ENCODE measurements at places on chromosomes 6 and 20. TPM values are rescaled to one million over a fixed set of nuclear protein-coding genes. Genes with fewer than 3 reads are reported as not detected.
A peak's percentile ranks its signal among the peaks of the same experiment; 100 is the strongest.

The RIPOR3 gene
- 19.1 TPM for total RNA-seq

The GTSF1L gene
- total RNA-seq, result not detected

The FITM2 gene
- 5.7 TPM for total RNA-seq

The FAM83C gene
- total RNA-seq, result not detected

The APOM gene
- total RNA-seq, result 4.8 TPM

The GPR63 gene
- 4.1 TPM for total RNA-seq

The ZFAND3 gene
- 64.0 TPM for total RNA-seq

The STMND1 gene
- total RNA-seq, result not detected

The KCNK16 gene
- total RNA-seq, result not detected

The NKAIN4 gene
- not detected for total RNA-seq

The CDH4 gene
- 6.1 TPM for total RNA-seq

DNA sequence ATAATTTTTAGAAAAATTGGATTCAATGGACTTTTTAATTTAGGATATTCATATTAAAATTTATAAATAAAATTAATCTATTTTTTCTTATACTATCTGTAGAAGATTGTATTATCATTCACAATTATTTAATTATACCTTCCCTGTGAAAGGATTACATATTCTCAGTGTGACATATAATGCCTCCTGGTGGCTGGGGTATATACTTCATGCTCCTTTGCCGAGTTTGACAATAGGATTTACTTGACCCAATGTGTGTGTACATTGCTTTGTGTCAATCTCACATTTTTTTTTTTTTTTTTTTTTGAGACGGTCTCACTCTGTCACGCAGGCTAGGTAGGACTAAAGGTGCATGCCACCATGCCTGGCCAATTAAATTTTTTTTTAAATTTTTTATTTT lies 230.0 kb upstream of the CHD6 start:
- H3K27me3 ChIP-seq, result peaks cover 22% of the 10 kb centered on the region
- H3K27ac ChIP-seq, result no peak overlapping the region
- H3K4me3 ChIP-seq, result no peak overlapping the region

- H3K36me3 ChIP-seq, result no peaks in the 10 kb centered on the region
- no peaks in the 10 kb centered on the region for H3K27me3 ChIP-seq
- H3K27ac ChIP-seq, result no peak overlapping the region
- H3K4me1 ChIP-seq, result no peaks in the 10 kb centered on the region
- H3K4me3 ChIP-seq, result peak overlapping the region; percentile 32
These were observed 85.3 kb upstream of the ZNF184 start for GRCh38 chr6:27558028-27558724.

- DNase-seq, result no peak
- peaks cover 11% of the 10 kb centered on the region for H3K4me1 ChIP-seq
- H3K27me3 ChIP-seq, result no peaks in the 10 kb centered on the region
These were observed 123.2 kb upstream of the TMEM170B start for GRCh38 chr6:11414176-11414963.

DNA sequence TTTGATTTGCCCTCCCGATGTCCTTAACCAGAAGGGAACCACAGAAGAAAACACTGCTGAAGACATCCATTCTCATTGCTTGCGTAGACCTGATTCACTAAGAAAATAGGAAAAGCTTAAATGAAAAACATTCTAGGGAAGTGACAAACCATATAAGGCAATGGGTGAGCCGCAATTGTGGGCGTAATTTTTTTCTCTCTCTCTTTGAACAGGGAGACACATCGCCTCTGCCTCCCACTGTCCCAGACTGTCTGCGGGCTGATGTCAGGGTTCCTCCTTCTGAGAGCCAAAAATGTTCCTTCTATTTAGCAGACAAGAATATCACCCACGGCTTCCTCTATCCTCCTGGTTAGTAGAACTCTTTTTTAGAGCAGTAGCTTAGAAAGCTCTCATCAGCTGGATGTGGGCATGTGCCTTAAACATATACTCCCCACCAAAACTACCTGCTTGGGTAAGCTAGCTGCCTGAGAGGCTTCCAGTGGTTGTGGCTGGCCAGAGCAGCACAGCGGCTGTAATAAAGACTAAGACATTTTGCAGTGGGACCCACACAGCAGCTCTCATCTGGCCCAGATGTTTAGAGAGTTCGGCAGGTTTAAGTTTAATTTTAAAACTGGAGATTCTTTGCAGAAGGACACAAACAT lies 22.7 kb upstream of the CTAGE9 start:
- H3K27ac ChIP-seq, result no peak overlapping the region
- H3K4me1 ChIP-seq, result no peaks in the 10 kb centered on the region
- H3K27me3 ChIP-seq, result no peaks in the 10 kb centered on the region

GRCh38 chr6:141848029-141848890 lies 284.5 kb upstream of the GJE1 start:
- DNase-seq, result no peak
- H3K4me1 ChIP-seq, result no peaks in the 10 kb centered on the region
- H3K4me3 ChIP-seq, result no peak overlapping the region
- no peak overlapping the region for H3K27ac ChIP-seq

DNA sequence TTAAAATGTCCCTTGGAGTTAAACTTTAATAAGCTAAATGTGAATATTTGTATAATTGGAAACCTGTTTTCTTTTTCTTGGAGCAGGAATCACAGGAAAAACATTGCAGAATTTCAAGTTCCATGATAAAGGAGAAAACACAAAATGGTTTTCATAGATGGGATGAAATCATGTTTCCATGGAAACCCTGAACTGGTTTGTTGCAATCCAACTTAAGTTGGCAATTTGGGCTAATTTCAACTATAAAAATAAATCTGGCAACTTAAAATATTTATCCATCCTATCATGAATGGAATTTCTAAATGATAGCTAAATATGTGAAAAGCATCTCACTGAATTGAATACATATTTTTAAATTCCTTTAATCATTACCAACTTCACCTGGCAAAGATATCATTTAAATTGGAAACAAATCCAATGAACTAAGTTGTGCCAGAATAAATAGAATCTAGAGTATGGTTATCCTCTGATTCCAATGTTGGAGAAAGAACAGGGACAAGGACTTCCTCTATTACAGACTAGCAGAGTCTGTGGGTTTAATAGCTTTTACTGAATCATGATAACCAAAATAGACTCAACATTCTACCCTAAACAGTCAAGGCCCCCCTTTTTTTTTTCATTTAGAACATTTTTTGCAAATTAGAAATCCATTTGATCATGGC lies 33.2 kb downstream of the COL21A1 start:
- no peak overlapping the region for H3K27ac ChIP-seq
- H3K4me1 ChIP-seq, result peaks cover 17% of the 10 kb centered on the region
- no peak for DNase-seq
- H3K36me3 ChIP-seq, result no peaks in the 10 kb centered on the region
- H3K4me3 ChIP-seq, result no peak overlapping the region

GRCh38 chr20:50695135-50695872 lies 4.0 kb upstream of the RIPOR3 start:
- no peak overlapping the region for H3K4me3 ChIP-seq
- no peak for DNase-seq
- H3K27me3 ChIP-seq, result no peaks in the 10 kb centered on the region

DNA sequence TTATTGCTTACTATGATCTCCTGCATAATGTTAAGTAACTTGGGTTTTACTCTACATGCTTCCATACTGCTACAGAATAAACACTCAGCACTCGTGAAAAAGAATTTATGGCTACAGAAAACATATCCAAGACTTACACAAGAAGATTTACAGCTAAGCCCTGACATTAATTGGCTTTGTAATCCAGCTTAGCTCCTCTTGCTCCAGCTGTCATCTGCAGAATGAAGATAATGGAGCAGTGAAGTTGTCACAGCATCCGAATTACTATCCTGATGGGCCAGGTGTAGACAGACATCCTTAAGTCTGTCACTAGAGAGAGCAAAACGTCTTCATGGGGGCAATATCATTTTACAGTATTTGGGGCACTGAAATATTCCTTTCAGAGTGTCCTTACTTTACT lies 155.3 kb downstream of the PRKN start:
- no peak overlapping the region for H3K27ac ChIP-seq
- H3K36me3 ChIP-seq, result no peaks in the 10 kb centered on the region
- no peaks in the 10 kb centered on the region for H3K27me3 ChIP-seq

DNA sequence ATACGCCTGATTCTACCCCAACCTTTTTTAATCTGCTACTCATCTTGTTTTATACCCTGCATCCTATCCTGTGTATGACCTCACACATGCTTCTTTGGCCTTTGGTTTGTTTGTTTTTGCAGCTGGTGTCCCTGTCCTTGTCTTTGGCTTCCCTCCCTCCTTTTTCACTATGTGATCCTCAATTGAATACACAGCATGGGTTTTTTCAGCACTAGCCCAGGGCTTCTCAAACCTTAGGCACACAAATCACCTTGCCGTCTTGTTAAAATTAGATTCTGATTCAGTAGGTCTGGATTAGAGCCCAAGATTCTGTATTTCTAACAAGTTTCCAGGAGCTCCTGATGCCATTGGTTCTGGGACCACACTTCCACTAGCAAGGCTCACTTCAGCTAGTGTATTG lies 321.5 kb upstream of the MAN1A1 start:
- peaks cover 20% of the 10 kb centered on the region for H3K27me3 ChIP-seq
- H3K36me3 ChIP-seq, result no peaks in the 10 kb centered on the region
- H3K4me1 ChIP-seq, result no peaks in the 10 kb centered on the region
- no peak overlapping the region for H3K27ac ChIP-seq
- no peak for DNase-seq

- no peaks in the 10 kb centered on the region for H3K27me3 ChIP-seq
- no peak overlapping the region for H3K27ac ChIP-seq
- no peaks in the 10 kb centered on the region for H3K36me3 ChIP-seq
These were observed 69.9 kb downstream of the SESN1 start for GRCh38 chr6:109024784-109025183.

- no peak overlapping the region for H3K4me3 ChIP-seq
- peaks cover 56% of the 10 kb centered on the region for H3K4me1 ChIP-seq
- H3K27ac ChIP-seq, result peak overlapping the region; percentile 68
- no peak for DNase-seq
- no peaks in the 10 kb centered on the region for H3K36me3 ChIP-seq
- H3K27me3 ChIP-seq, result no peaks in the 10 kb centered on the region
These were observed 80.8 kb downstream of the PTPRK start for GRCh38 chr6:128439627-128440026.

GRCh38 chr6:12403947-12404647 lies 113.9 kb downstream of the EDN1 start:
- no peaks in the 10 kb centered on the region for H3K36me3 ChIP-seq
- no peaks in the 10 kb centered on the region for H3K27me3 ChIP-seq
- no peak for DNase-seq
- H3K4me1 ChIP-seq, result no peaks in the 10 kb centered on the region
- H3K27ac ChIP-seq, result no peak overlapping the region

DNA sequence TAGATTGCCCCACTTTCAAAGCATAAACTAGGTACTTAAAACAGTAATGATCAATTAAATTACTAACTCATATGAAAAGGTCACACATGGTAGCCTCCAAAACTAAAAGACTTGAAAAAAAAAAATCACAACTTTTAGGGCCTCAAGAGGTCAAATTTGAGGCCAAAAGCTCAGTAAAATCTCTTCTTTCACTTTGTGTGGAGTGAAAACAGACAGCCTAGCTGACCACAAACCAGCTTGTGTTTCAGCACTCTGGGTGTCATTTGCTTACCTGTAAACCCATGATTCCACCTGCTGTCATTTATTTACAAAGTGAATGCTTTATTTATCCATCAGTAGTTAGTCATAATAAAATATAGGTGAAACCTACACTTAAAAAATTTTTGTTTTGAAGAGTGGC lies 34.0 kb downstream of the GNAS start:
- H3K27ac ChIP-seq, result no peak overlapping the region
- peaks cover 4% of the 10 kb centered on the region for H3K4me1 ChIP-seq
- H3K36me3 ChIP-seq, result no peaks in the 10 kb centered on the region
- no peak for DNase-seq
- H3K4me3 ChIP-seq, result no peak overlapping the region

- no peak overlapping the region for H3K27ac ChIP-seq
- no peaks in the 10 kb centered on the region for H3K27me3 ChIP-seq
- H3K4me3 ChIP-seq, result no peak overlapping the region
- no peak for DNase-seq
These were observed 107.2 kb upstream of the PLEKHG1 start for GRCh38 chr6:150492507-150492906.

- H3K27me3 ChIP-seq, result no peaks in the 10 kb centered on the region
- no peaks in the 10 kb centered on the region for H3K36me3 ChIP-seq
- DNase-seq, result no peak
- no peak overlapping the region for H3K4me3 ChIP-seq
- H3K4me1 ChIP-seq, result no peaks in the 10 kb centered on the region
These were observed 57.7 kb downstream of the TMEM242 start for GRCh38 chr6:157265635-157266034.

DNA sequence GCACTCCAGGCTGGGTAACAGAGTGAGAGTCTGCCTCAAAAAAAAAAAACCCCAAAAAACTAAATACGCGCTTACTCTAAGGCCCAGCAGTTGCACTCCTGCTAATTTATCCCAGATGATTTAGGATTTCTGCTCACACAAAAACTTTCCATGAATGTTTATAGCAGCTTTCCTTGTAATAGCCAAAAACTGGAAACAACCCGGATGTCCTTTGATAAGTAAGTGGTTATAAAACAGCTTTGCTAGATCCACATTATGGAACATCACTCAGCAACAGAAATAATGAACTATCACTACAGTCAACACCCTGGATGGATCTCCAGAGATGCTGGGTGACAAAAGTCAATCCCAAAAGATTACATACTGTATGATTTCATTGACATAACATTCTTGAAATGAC lies 220.4 kb upstream of the JARID2 start:
- peaks cover 11% of the 10 kb centered on the region for H3K4me1 ChIP-seq
- H3K4me3 ChIP-seq, result no peak overlapping the region
- no peak for DNase-seq
- H3K27ac ChIP-seq, result no peak overlapping the region
- no peaks in the 10 kb centered on the region for H3K36me3 ChIP-seq
- H3K27me3 ChIP-seq, result no peaks in the 10 kb centered on the region

GRCh38 chr20:12093057-12093796 lies 175.5 kb downstream of the BTBD3 start:
- H3K27me3 ChIP-seq, result no peaks in the 10 kb centered on the region
- no peaks in the 10 kb centered on the region for H3K36me3 ChIP-seq
- no peaks in the 10 kb centered on the region for H3K4me1 ChIP-seq
- no peak overlapping the region for H3K4me3 ChIP-seq

DNA sequence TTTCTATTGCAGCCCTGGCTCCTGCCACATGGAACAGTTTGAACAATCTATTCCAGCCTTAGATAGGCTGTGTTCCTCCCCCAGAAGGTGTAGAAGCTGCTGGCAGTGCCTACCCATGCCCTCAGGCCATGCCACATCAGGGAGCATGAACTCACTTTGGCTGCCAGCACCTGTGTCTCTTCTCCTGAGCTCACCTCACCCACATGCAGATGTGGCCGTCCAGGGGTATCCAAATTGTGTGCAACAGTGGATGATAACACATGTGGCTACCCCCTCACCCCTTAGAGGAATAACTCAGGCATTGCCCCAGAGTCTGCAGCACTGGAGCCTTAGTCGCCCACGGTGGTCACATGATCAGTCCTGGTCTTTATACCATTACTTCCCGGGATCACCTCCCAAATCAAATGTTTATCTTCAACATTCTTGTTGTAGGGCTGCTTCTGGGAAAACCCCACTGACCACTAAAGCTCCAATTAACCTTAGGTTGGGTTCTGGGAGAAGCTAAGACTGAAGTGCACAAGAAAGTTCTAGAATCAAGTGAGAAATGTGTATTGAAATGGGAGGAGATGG lies 110.4 kb downstream of the BANF2 start:
- H3K4me1 ChIP-seq, result no peaks in the 10 kb centered on the region
- no peaks in the 10 kb centered on the region for H3K27me3 ChIP-seq
- no peak overlapping the region for H3K4me3 ChIP-seq
- no peak for DNase-seq
- H3K27ac ChIP-seq, result no peak overlapping the region
